Stimulated activated CD4-positive, alpha-beta T cell treated with anti-CD3 and anti-CD28 coated beads, Interleukin-1b, Interleukin-23, amount 100 ng/mL, for 1 hour (primary cell): ENCODE measurements at places on chromosomes 6 and 20.

DNA sequence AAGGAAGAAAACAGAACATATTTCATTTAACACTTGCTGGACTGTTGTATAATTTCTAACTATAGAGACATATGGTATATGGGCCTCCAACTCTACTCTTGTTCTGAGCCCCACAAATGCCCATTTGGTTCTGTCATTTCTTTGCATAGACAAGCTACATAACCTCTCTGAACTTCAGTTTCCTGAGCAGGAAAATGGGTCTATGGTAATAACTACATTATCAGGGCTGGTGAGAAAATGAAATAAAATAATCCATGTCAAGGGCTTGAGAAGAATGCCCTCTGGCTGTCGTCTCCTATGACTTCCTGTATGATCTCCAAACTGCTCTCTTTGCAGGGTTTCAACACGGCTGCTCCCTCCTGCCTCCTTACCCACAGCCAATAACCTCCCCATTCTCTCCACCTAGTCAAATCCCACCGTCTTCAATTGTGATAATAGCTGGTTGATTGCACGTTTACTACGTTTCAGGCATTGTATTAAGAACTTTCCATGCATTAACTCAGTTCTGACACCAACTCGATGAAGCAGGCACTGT is 12.0 kb downstream of the ZCCHC3 start:
- no peak for DNase-seq

GRCh38 chr6:72938104-72938503 is 287.2 kb downstream of the KHDC1L start:
- DNase-seq: no peak

GRCh38 chr20:43690943-43691598 is 24.2 kb downstream of the MYBL2 start:
- DNase-seq: no peak

- DNase-seq: no peak
Measured at GRCh38 chr6:124995131-124995530, 32.9 kb downstream of the RNF217 start.

DNA sequence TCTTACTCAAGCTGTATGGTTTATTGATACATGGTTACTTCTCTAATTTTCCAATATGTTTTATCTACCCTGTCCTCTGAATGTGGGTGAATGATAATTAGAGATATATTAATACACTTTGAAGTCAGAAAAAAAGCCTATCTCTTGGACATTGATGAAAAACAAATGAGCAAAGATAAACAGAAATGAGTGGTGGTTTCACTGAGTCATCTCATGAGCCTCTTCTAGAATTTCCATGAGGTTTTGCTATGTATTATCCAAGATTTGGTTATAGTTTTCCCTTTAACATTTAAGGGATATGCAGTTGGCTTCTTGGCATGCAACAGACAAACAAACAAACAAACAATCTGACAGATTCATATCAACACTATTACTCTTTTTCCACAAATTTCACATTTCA is 586.8 kb downstream of the RFPL4B start:
- DNase-seq: no peak

DNA sequence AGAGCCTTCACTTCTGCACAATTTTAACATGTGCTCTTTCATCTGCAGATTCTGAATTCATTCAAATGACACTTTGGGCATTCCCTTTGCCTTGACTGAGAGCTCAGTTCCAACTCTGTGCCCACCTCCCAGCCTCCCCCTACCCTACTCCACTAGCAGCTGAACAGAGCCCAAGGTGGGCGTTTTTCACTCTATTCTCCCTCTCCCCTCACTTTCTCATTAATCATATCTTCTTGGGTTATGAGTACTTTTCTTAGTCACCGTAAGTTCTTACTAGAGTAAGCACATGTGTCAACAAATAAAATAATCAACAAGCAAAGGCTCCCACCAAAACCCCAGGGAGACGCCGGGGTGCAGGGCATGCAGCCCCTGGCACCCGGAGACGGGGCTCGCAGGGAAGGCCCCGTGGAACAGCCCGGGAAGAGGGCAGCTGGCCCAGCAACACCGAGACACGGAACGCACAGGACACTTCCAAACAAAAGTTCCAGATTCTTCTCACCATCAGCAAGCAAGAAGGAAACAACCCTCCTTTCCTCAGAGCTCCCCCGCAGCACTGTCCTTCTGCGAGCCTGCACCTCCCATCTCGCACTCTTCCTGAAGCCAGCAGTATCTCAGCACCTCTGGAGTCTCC is 34.1 kb downstream of the TAF4 start:
- no peak for DNase-seq

DNA sequence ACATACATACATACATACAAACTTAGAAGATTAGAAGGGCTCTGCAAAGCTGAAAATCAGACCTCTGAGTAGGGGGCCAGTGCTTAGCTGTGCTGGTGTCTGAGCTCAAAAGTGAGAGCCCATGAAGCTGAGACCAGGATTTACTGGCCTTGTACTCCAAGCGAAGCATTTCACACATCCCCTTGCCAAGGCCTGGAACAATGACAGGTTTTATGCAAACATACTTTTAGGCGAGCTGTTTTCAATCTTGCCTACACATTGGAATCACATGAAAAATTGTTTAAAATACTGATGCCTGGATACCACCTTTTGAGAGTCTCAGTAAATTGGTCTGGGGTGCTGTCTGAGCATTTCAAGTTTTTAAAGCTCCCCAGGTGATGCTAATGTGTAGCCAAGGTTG is 80.9 kb upstream of the SRSF6 start:
- DNase-seq: no peak

DNA sequence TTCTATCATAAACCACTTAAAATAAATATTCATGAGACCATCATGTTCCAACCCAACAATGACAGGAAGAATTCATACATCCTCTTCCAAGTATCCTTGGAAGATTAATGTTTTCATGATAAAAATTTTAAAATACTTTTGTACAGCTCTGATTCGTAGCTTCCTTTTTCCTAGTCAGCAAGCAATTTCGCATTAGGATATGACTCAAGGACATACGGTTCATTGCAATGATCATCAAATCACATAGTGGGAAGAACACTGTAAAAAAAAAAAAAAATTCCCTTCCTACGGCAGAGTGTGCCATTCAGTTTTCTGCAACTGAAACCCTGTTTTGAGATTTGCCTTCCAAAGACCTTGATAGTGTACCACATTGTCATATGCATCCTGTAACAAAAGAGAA is 35.3 kb upstream of the GFOD1 start:
- no peak for DNase-seq

DNA sequence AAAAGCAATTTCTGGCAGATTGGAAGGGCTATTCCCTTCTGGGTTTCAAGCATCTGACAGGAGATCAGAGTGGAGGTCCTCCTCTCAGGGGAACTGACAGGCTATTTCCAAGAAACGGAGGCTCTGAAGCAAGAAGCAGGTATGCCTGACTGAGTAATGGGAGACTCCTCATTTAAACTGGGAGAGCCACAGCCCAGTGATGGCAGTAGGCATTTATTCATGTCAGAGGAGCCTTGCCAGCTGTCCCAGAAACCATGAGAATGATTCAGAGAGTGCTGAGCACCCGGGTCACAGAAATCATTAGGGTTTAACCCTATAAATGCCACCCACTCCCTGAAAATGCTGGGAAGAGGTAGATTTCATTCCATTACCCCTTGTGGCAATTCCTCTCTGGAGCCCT is 247.5 kb upstream of the RNF217 start:
- DNase-seq: no peak

DNA sequence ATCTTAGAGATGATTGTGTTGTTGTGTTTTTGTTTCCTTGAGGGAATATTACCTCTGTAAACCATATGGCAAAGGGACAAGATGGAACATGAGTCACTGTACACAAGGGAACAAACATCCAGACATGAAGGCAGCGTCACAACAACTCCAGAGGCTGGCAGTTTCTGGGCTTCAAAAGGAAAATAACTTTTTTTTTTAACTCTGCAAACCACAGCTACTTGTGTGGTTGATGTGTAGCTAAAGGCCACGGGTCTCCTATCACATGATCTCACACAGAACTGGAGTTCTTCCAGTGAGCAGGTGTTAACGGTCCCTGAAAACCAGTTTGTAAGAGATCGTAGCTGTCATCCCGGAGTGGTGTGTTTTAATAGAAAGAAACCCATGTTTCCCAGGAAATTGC is 33.2 kb upstream of the HBS1L start:
- DNase-seq: no peak

DNA sequence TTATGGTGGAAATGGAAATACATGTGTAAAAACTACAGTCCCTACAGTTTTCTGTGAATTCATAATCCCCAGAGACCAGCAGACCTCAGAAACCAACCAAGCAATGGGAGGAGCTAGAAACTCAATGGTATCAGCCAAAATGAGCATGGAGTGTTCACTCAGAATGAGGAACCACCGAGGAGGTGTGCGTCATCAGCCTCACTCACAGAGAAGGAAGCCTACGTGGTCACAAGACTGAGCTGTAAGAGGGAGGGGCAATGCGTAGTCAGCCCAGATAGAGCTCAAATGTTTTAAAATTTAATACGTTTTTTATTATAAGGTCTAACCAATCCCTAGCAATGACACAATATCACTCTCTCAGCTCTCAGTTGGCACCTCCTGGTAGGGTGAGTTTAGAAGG is 17.4 kb downstream of the MYLK4 start:
- DNase-seq: no peak

GRCh38 chr6:82881519-82881918 is 184.1 kb downstream of the UBE3D start:
- DNase-seq: no peak

- DNase-seq: no peak
Measured at GRCh38 chr6:26195376-26195923, 108.2 kb downstream of the HFE start.
